ENCODE measurements at places on chromosomes 5 and 9.

DNA sequence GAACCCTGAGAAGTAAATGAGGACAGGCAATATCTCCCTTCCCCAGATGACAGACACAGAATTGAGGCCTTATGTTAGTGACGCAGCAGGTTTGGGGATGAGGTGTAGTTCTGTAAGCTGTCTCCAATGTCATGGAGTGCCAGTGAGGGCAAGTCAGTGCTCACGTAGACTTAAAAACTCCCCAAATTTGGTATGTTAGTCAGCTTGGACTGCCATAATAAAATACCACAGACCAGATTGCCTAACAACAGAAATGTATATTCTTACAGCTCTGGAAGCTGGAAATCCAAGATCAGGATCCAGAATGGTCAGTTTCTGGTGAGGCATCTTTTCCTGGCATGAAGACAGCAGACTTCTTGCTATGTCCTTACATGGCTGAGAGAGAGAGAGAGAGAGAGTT lies 14.9 kb downstream of the FOXI1 start:
- no peak for DNase-seq

DNA sequence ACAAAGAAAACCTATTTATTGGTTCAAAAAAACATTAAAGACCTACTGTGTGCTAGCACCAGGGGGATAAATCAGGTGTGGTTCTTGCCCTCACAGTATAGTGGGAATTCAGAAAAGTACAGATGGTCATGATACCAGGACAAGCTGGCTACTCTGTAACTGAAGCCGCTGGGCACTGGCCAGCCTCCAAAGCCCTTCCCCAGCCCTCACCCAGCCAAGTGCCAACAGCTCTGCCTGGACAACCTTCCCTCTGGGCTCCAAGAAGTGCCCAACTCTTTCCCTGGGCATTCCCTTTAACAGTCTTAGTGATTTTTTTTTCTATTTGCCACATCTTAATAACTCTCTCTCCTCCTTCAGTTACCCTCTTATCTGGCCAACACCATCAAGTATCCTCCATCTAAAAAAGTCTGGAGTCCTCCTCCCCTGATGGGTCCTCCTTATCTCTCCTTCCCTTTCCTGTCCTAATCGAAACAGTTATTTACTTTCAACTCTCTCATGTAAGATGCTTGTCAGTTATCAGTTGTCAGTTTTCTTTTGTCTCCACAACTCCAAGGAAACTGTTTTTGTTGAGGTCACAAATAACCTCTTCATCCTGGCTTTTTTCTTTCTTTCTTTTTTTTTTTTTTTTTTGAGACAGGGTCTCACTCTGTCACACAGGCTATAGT lies 13.3 kb upstream of the SEPTIN8 start:
- no peak for DNase-seq

DNA sequence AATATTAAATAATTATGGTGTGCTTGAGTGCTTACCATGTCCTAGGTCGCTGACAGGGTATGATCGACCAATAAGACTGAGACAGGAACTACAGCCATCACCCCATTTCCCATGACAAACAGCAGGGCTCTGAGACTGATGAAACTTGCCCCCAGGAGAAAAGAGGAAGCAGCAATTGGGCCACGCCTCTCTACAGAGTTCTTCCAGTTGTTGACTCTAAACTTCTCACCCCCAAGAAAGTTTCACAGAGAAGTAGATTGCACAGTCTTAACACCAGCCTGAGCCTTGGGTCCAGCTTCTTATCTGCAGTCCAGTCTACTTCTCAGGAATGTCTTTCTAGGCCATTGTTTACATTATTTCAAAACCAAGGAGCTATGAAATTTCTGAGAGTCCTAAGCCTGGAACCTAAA lies 182.2 kb upstream of the ANKRD55 start:
- peak; percentile 90 for DNase-seq

- no peak for DNase-seq
These were observed 1.2 kb upstream of the ADGRV1 start for GRCh38 chr5:90557391-90557790.

- no peak for DNase-seq
These were observed 3.5 kb downstream of the LAMC3 start for GRCh38 chr9:131012396-131012917.

DNA sequence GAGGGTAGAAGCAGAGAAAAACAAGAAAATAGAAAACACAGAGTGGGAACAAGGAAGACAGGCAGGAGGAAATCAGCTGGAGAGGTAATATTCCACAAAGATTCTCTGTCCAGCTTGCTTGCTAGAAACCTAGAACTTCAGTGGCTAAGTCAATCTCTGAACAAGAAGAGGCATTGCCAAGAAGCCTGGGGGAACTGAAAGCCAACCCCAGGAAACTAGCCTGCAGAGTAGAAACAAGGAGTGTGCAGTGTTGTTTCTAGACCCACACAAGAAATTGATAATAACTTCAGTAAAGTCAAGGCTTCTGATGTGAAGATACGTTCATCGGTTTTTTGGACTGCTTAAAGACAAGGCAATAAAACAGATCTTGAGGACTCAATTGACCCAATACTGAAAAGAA lies 234.5 kb upstream of the MAP3K1 start:
- DNase-seq: no peak

DNA sequence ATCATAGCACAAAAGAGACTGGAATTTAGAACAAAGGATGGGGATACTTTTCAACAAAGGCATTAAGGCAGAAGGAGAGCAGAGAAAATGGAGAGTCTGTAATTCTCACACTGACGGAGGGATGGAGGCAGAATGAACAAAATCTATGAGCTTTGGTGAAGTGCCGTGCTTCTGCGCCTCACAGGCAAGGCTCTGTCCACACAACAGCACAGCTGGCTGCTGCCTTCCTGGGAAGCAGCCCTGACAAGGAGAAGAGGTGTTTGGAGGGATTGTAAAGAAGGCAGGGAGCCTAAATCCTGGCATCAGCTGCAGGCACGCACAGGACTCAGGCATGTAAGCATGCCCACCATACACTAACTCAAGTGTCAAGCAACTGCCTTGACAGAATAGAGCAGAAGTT lies 485.2 kb upstream of the KIF2A start:
- no peak for DNase-seq

GRCh38 chr9:112501287-112501686 lies 14.7 kb downstream of the KIAA1958 start:
- DNase-seq: no peak

GRCh38 chr9:19496321-19497050 lies 87.7 kb downstream of the ACER2 start:
- no peak for DNase-seq

- DNase-seq: peak; percentile 70
These were observed 25.4 kb upstream of the NR3C1 start for GRCh38 chr5:143428738-143429420.

All from HL-60 (cell line).